ENCODE measurements at places on chromosomes 3 and 15.

- DNase-seq: no peak
These were observed 630 bp downstream of the KIF15 start for GRCh38 chr3:44762170-44762677.

- no peak for DNase-seq
These were observed 447.8 kb downstream of the MFSD1 start for GRCh38 chr3:159249472-159250174.

DNA sequence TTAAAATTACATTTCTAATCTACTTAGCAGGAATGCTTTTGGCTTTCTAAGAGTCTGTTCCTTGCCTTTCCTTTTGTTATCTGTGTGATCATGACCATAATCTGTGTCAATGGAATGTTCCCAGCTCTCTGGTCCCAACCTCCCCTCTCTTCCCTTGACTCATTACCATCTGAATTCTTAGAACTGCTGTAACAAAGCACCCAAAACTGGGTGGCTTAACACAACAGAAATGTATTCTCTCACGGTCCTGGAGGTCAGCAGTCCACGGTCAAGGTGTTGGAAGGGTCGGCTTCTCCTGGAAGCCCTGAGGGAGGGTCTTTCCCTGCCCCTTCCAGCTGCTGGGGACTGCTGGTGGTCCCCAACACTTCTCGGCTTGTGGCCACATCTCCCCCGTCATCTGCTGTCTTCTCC, 81.1 kb downstream of the LRRK1 start:
- DNase-seq: no peak

DNA sequence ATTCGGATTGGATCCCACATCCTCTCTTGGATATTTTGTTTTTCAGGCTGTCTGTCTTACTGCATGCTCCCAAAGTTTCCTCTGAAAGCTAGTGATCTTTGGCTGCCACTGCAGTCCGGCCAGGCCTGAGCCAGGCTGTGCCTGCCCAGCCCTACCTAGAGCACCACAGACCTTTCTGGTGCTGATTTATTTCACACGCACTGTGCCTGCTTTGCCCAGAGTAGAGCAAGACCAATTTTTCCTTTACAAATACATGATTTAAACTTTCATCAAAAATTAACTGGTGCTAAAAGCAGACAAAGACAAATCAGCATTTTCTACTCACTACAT, 28.0 kb upstream of the NDUFB4 start:
- DNase-seq: no peak

GRCh38 chr3:127194601-127195187, 1.8 kb downstream of the PRR23E start:
- no peak for DNase-seq

GRCh38 chr3:152745646-152746045, 89.3 kb upstream of the P2RY1 start:
- no peak for DNase-seq

DNA sequence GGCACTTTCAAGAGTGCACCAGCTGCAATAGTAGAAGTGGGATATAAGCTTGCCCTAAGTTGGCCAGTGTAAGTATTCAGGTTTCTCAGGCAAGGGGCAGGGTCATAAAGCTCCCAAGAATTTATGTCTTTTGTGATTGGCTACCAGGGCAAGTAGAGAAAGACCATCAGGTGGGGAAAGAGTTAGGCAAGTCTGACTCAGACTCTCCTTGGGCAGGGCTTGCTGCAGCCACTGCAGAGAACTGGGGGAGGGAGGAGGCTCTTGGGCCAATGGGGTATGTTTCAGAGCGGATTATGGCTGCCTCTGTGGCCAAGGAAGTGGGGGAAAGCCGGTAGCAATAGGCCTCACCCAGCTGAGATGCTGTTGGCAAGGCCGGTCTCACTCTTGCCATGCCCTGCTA, 44.6 kb upstream of the SLC25A36 start:
- DNase-seq: no peak

DNA sequence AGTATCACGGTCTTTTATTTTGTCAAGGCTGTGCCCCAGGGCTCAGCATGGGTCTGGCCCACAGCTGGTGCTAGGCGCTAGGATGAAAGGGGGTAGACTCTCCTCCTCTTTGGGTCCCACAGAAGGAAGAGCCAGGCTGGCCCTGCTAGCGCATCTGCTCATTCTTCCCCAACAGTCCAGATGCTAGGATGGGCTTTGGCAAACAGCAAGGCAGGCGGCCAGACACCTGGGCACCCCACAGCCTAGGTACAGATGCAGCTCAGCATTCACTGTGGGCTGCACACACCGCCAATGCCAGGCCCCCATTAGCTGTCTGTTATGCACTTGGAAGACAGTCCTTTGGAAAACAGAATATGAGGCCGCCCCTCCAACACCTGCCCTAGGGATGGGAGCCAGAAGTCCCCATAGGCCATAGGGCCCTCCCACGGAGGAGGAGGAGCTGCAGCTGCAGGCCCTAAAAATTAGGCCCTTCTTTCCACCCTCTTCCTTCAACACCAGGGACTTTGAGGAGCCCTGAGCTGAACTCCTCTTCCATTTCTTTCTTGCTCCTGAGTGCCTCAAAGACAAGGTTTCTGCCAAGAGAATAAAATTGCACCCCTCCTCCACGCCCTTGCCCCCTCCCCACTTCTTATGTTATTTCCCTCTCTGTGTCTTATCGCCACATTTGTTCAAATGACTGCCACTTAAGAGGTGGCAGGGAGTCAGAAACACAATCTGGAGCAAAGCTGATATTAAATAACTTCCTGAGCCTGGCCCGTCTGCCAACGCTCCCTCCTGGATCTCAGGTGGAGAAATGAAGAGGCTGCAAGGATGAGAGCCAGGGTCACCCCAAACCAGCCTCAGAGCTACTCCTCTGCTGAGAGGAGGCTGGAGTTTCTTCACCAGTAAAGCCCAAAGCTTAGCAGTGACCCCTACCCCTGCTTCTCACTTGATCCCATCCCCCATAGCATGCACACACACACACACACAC, 13.7 kb downstream of the NTRK3 start:
- DNase-seq: no peak

DNA sequence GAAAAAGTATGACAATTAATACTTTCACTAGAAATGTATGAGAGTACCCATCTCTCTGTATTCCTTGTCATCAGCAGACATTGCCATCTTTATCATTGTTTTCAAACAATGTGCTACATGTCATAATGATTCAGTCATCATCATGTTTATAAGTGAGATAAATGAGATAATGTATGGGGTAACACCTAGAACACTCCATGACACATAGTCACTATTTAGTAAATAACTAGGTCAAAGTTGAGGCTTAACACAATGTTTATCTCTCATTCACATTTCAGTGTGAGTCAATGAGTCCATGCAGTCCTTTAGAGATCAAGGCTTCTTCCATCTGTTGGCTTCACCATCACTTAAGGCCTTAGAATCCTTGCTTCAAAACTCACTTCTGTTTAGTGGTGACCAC, 70.0 kb downstream of the NLGN1 start:
- DNase-seq: no peak

- no peak for DNase-seq
These were observed 533.2 kb upstream of the GBE1 start for GRCh38 chr3:82294609-82295008.

DNA sequence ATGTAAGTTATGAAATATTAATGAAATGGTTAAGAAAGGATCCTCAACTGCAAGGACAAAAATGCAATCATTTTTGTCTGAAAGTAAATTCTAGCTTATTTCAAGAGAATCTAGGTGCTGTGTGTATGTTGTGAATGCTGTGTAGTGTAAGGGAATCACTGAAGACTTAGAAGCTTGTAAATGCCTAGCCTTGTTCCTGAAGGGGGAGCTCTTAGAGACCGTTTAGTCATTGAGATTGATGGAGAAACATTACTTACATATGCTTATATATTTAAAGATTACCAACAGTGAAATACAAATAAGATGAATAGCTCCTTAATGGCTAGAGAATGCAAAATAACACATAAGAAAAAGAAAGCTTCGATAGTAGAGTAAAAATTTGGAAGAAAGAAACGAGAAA, 67.9 kb downstream of the CNTN4 start:
- DNase-seq: no peak

DNA sequence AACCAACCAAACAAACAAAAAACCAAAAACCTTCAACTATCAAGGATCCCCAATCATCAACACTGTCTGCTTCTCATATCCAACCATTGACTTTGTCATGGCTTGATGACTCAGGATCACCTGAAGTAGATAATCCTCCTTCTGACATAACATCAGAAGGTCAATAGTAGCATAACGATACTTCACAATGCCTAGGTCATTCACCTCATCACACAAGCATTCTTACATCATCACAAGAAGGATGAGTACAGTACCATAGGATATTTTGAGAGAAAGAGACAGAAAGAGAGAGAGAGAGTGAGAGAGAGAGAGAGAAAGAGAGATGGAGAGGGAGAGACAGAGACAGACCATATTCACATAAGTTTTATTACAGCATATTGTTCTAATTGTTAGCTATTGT, 42.1 kb downstream of the SPATA16 start:
- DNase-seq: no peak

DNA sequence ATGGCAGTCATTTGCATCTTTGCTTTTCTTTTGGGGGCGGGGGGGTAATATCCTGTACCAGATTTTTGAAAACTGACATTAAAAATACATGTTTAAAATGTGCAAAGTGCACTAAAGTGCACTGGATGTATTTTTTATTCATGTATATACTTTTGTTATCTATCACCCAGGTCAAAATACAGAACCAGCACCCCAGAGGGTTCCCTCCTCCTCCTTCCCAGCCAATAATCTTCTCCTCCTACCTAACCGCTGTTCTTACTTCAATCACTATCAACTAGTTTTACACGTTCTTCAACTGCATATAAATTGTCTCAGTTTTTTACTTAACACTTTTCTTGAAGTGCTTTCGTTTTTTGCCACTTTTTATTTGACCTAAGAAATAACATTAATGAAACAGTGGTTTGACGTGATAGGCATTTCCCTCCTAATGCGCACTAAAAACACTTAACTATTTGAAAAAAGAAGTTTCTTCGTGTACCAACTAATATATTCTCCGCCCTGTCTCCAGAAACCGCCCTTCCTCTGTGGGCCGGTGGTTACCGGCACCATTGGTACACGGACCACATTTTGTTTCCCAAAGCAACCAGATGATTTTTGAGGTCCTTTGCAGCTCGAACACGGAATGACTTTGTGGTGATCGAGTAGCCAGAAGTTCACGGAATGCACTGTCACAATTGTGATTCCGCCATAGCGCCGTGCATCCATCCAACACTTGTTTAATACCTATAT, 836 bp upstream of the AKAP13 start:
- DNase-seq: no peak

DNA sequence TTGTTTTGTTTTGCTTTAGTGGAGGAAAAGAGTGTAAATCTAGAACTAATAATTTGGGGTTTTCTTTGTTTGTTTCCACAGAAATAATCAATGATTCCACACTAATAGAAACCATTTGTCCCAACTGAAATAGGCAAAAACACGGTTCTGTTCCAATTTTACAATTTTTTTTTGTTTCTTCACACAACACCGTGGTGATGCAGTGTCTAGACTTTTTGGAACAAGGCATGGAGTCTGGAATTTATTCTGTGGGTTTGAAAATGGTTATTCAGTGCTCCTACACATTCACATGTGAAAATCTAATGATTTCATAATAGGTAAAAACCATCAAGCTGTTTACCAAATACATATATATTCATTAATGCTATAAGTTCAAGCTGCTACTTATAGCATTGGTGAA, 629.0 kb upstream of the TGFBR2 start:
- no peak for DNase-seq

DNA sequence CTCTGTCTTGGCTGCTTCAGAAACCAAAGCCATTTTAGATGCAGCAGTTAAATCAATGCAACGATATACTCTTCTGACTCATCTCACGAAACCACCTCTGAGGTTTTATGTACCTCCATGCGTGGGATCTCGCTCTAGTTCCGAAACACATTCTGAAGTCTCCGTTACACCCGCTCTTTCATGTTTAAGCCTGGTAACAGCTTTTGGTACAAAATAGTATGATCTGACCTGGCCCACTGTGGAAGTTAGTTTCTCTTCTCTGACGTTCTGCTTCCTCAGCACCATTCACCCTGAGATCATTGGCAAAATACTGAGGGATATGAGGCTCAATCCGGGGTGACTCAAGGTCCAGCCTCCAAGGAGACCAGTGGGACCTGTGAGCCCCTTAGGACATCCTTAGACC, 121.9 kb downstream of the TMEM266 start:
- no peak for DNase-seq

DNA sequence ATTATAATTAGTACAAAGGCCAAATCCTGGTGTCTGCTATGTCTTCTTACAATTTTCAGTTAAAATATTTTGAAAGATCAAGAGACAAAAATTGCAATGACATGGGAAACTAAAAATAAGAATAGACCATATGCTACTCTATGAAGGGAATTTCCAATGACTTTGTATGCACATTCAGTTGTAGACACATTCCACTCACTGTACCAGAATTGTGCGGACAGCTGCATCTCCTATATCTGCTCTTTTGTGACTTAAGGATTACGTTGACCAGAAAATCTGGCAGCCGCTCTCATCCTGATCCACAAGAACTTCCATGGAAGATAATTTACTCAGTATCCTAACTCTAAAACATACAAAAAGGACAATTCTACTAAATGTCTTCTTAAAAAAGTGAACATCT, 493.9 kb upstream of the KCNMB2 start:
- DNase-seq: no peak

DNA sequence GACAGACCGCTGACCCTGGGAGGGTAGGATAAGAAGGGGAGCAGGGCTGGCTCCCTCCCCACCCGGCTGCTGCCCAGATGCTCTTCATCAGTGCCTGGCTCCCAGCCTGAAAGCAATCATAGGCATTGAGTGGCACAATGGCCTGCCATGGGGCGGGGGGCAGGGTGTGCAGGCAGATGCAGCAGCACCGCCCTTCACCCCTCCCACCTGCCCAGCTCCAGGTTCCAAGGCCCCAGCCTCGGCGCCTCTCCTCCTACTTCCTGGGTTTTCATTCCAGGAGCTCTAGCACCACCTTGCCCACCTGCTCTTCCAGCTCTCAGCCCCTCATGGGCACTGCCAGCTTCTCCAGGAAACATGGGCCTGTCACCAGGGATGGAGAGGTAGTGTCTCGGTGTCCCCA, 101.7 kb downstream of the MEGF11 start:
- DNase-seq: no peak

GRCh38 chr3:64353226-64353625, 128.0 kb upstream of the PRICKLE2 start:
- no peak for DNase-seq

- DNase-seq: no peak
These were observed 12.4 kb downstream of the GP5 start for GRCh38 chr3:194386648-194387047.

- no peak for DNase-seq
These were observed 36.2 kb upstream of the COL8A1 start for GRCh38 chr3:99602183-99602582.

- DNase-seq: no peak
These were observed 27.2 kb downstream of the PLD1 start for GRCh38 chr3:171783086-171783485.

All from SW 1271 (cell line).